ENCODE measurements at places on chromosomes 11 and 22.

DNA sequence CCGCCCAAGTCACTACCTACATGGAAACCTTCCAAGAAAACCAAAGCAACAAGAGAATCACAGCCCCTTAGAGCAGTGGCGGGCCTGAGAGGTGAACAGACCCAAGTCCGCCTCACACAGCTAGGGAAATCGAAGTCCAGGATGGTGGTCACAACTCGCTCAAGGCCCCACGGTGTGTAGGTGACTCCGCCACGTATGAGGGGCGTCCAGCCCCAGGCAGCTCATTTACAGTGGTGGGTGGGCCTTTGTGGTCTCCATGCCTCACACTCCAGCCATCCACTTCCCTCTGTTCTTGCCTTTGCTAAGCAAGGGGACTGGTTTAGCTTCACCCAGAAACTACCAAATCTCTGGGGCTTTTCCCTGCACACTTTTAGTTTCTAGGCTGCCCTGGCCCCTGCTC is 9.7 kb upstream of the TCF20 start:
- H3K4me3 ChIP-seq, result no peak overlapping the region
- no peaks in the 10 kb centered on the region for H3K4me1 ChIP-seq
- no peak for DNase-seq
- H3K27me3 ChIP-seq, result peaks cover 2% of the 10 kb centered on the region
- H3K27ac ChIP-seq, result no peak overlapping the region

GRCh38 chr11:75159151-75159953 is 8.4 kb downstream of the SLCO2B1 start:
- no peak overlapping the region for H3K4me3 ChIP-seq
- H3K4me1 ChIP-seq, result no peaks in the 10 kb centered on the region
- H3K27ac ChIP-seq, result no peak overlapping the region
- peaks cover 18% of the 10 kb centered on the region for H3K27me3 ChIP-seq
- H3K36me3 ChIP-seq, result no peaks in the 10 kb centered on the region

DNA sequence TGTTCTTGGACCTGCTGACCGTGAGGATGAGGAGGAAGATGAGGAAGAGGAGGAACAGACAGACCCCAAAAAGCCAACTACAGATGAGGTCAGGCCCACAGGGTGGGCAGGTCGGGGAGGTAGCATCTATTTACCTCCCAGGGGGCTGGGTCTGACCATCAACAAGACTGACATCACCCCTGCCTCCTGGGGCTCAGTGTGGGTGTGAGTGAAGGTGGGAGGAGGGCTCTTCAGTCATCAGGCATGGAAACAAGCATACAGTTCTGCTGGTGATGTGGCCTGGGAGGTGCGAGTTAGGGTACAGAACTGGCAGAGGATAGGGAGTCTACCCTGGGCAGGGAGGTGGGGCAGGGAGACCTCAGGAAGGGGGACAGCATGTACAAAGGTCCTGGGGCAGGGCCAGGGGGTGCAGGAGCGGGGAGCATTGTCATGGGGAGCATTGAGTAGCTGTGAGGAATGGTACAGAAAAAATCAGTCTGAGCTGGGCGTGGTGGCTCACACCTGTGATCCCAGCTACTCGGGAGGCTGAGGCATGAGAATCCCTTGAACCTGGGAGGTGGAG is 8.9 kb downstream of the PLCB3 start:
- H3K27ac ChIP-seq, result no peak overlapping the region
- H3K4me1 ChIP-seq, result no peaks in the 10 kb centered on the region
- H3K4me3 ChIP-seq, result no peak overlapping the region

DNA sequence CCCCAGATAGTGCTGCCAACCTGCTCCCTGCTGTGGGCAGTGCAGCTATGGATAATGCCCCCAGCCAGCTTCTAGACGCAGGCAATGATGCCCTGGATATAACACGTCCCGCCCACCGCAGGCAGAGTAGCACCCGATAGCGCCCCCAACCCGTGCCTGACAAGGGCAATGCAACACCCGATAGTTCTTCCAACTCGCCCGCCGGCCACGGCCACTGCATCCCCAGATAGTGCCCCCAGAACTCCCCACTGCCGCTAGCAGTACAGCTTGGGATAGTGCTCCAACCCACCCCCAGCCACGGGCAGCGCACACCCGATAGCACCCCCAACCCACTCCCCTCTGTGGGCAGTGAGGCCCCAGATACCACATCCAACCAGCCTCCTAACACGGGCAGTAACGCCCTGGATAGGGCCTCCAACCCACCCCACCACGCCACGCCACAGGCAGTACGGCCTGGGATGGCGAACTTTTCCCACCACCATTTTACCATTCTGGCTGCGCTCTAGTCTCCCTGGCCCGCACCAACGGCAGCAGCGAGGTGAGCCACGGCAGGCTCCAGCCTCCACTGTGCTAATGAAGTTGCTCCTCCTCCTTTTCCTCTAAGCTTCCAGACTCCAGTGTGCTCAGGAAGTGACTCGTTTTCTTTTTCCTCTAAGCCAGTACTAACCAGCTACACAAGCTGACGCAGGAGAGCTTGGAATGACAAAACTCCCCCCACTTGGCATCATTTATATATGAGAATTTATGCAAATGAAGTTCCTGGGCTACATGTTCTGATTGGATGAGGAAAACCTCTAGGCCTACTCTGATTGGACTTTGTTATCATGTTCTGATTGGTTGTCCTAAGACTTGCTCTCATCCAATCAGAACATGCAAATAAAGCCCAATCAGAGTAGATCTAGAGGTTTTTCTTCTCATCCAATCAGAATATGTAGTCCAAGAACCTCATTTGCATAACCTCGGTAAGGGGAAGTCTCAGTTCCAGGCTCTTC is 3.0 kb upstream of the RFPL3 start:
- no peak overlapping the region for H3K4me3 ChIP-seq
- no peaks in the 10 kb centered on the region for H3K36me3 ChIP-seq
- peak; percentile 51 for DNase-seq
- no peaks in the 10 kb centered on the region for H3K4me1 ChIP-seq
- H3K27me3 ChIP-seq, result no peaks in the 10 kb centered on the region

DNA sequence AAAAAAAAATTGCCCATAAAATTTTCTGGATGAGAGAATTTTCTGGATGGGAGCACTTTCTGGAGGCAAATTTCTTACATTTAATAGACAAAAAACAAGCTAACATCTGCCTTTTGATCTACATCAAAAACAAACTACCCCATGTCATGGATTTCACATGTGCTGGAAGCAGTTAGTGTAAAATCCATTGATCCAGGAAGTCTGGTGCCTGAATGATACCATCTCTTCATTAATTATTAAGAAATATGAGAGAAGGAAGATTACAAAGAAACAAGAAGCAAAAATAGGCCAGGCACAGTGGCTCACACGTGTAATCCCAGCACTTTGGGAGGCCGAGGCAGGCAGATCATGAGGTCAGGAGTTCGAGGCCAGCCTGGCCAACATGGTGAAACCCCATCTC is 53.2 kb upstream of the FAM181B start:
- no peaks in the 10 kb centered on the region for H3K27me3 ChIP-seq
- no peaks in the 10 kb centered on the region for H3K4me1 ChIP-seq
- no peak for DNase-seq
- no peak overlapping the region for H3K27ac ChIP-seq
- H3K36me3 ChIP-seq, result no peaks in the 10 kb centered on the region

DNA sequence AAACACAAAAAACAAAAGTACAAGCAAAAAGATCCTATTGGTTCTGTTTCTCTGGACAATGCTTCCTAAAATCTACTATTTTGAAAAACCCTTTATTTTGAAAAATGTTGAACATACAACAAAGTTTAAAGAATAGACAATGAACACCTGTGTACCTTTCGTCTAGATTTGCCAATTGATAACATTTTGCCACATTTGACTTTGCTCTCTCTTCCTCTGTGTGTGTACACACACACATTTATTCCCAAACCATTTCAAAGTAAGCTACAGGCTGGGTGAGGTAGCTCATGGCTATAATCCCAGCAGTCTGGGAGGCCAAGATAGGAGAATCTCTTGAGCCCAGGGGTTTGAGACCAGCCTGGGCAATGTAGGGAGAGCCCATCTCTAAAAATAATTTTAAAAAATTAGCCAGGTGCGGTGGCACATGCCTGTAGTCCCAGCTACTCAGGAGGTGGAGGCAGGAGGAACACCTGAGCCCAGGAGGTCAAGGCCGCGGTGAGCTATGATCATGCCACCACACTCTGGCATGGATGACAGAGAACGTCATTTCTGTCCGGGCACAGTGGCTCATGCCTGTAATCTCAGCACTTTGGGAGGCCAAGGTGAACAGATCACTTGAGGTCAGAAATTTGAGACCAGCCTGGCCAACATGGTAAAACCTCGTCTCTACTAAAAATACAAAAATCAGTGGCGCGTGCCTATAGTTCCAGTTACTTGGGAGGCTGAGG is 5.3 kb upstream of the PSMC3 start:
- no peak overlapping the region for H3K27ac ChIP-seq
- H3K4me1 ChIP-seq, result peaks cover 10% of the 10 kb centered on the region
- H3K27me3 ChIP-seq, result no peaks in the 10 kb centered on the region
- H3K4me3 ChIP-seq, result no peak overlapping the region

GRCh38 chr11:67449116-67449844 is 3.2 kb downstream of the GPR152 start:
- H3K27me3 ChIP-seq, result no peaks in the 10 kb centered on the region
- H3K36me3 ChIP-seq, result no peaks in the 10 kb centered on the region
- no peak overlapping the region for H3K27ac ChIP-seq
- DNase-seq, result no peak
- 0 out of 2 replicates have a peak, but pooled peaks cover 1% of the 10 kb centered on the region for H3K4me1 ChIP-seq

Measured in GM23248 (cell line).